ENCODE measurements at places on chromosomes 3 and 15. TPM values are rescaled to one million over a fixed set of nuclear protein-coding genes. Genes with fewer than 3 reads are reported as not detected.

DNA sequence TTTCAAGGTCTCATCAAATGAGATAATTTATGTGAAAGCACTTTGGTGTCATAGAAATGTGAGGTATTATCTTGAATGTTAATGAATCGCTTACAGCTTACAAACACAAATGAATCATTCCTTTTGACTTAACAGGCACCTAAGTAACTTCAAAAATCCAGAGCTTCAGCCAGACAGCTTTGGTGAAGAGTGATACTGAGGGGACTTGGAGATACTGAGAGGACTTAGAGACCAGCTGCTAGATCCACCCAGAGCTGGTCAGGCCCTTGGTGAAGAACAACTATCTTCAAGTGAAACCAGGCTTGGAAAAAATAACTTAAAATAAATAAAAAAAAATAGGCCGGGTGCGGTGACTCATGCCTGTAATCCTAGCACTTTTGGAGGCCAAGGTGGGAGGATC is 16.2 kb upstream of the ZFYVE19 start:
- DNase-seq: no peak

DNA sequence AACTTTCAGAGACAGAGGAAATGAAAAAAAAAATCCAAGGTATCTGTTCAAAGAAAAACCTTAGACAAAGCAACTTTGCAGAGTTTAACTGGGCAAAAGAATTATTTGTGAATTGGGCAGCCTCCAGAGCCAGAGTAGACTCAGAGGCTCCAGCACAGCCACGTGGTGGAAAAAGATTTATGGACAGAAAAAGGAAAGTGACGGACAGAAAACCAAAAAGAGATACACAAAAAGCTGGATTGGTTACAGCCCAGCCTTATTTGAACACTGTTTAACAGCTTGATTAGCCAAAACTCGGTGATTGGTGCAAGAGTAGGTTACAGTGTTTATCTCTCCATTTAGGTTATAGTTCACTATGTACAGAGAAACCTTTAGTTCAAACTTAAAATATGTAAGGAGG is 23.7 kb upstream of the GPD1L start:
- DNase-seq: no peak

- DNase-seq: no peak
These were observed 28.6 kb upstream of the UMPS start for GRCh38 chr3:124701687-124702086.

DNA sequence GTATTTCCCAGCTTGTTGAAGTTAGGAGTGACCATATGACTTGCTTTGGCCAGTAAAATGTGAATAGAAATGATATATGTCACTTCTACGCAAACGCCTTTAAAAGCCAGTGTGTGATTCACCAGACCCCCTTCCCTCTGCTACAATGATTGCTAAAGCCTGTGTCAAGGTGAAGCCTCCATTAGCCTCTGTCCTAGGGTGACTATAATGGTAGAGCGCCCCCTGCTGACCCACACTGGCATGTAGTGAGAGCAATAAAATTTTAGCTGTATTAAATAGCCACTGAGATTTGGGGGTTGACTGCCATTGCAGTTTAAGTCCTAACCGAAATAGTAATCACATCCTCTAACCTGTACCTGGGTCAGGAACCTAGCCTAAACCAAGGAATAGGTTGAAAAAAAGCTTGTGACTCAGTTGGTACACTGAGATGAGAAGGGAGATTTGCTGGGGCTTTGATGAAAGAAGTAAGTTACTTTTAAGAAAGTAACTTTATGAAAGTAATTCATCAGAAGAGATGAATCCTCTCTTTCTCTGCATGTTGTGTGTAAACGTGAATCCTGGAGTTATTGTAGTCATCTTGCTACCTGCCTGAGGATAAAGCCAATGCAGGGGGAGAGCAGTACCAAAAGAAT is 52.6 kb downstream of the GTF2E1 start:
- peak; percentile 64 for DNase-seq

GRCh38 chr3:70517124-70517890 is 204.9 kb upstream of the MDFIC2 start:
- no peak for DNase-seq

- DNase-seq: no peak
These were observed 751.9 kb downstream of the ROBO1 start for GRCh38 chr3:79015854-79016253.

GRCh38 chr3:35739964-35740527 is 100.7 kb downstream of the ARPP21 start:
- no peak for DNase-seq

DNA sequence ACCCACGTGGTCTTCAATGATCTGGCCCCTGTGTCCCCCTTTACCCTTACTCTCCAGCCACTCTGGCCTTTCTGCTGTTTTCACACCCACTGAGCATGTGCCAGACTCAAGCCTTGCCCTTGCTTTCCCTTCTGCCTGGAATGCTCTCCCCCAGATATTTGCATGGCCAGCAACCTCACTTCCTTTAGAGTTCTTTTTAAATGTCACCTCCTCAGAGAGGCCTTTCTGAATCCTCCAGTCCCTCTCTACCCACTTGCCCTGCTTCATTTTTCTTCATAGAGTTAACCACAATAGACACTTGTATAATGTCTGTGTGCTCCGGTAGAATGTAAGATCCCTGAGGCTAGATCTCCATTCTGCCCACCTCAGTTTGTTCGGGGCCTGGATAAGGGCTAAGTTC is 39.4 kb upstream of the TIPARP start:
- no peak for DNase-seq

GRCh38 chr3:24530471-24530870 is 35.8 kb upstream of the THRB start:
- DNase-seq: no peak

DNA sequence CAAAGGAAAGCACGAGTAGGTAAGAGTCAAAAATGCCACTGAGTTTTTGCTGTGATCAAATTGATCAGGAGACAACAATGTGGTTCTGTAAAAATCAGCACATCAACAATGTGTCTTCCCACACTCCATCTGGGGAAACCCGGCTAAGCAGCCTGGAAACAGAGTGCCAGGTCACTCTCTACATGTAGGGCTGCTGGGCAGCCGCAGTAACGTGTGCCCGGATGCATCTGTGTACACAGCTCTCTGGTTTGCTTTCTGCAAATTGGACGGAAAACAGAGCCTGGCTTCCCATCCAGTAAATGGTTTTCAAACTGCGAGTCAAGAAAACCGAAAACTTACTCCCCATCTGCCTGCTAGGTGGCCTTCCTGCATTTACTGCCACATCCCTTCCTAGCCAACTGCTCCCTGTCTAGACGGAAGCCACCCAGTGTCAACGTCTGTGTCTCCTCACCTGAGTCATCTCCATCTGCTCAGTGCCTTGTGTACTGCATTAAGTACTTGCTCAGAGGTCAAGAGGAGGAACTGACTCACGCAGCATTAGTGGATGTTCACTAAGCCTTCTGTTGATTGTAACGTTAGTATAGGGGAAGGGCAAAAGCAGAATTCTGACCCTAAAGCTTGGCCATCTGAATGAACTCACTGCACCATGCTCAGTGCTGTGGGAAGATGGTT is 124.1 kb downstream of the TJP1 start:
- DNase-seq: no peak

DNA sequence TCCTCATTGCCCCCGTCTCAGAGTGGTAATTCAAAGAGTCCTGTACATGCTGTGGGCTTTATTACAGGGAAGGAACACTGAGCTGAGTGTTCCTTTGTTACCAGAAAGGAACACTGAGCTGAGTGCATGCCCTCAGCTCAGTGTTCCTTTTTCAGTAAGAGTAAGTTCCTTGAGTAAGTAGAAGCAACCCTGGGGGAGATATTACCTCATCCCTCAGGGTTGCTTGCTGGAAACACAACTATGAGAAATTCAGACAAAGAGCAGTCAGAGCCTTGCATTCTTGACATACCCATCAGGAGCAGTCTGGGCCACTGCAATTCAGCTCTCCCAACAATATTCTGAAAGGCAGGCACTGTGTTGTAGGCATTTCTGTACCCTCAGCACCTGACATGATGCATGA is 17.0 kb downstream of the CHRM5 start:
- DNase-seq: no peak

DNA sequence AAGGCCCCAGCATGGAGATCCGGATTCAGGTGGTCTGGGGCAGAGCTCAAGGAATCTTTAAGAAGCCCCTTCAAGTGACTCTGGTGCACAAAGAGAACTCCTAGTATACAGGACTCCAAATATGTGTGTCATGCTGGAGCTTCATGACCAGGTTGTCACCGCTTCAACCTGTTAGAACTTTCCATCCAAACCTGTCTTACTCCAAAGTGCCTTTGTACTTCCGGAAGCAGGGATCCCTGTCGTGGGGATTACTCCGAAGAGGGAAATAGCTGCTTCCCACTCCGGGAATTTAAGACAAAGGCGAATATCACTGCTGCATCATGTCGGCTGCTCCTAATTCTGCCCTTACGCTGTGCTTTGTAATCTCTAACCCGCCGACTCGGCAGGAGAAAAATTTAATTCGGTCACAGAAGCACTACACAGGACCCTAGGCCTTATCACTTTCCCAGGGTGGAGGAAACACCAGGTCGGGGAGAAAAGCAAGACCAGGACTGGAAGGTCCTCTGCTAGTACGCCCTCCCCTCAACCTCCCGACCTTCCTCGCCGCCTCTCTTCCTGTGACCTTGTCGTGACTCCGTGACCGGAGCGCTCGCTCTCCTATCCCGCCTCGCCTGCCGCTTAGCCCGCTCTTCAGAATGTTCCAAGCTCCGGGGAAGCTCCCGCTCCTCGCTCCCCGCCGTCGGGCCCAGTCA is 730 bp downstream of the HIGD1A start:
- DNase-seq: no peak

GRCh38 chr15:39969002-39969394 is 35.1 kb downstream of the EIF2AK4 start:
- DNase-seq: no peak

DNA sequence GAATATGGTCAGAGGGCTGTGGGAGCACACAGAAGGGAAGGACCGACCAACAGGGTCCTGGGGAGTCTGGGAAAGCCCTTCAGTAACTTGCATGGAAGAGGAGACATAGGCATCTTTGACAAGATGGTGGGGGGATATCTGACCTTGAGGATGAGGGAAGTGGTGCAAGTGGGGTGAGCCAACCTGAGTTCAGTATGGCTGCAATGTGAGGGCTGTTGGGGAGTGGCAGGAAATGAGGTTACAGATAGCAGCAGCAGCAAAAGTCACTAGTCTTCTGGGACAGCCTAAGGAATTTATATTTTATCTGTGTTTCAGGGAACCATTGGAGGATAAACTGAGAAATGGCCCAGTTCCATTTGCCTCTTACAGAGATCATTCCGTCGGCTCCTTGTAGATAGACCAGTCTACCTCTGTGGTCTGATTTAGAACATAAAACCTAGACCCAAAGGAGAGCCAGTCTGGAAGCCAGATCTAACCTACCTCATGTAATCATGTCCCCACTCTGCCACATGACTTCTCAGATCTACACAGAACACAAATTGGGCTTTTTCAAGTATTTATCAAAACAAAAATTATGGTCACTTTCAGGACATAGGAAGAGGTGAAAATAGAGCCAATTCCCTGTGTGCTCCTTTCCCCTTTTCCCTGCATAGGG is 75.6 kb downstream of the ST6GAL1 start:
- DNase-seq: peak; percentile 24

- no peak for DNase-seq
These were observed 119.3 kb upstream of the DAZL start for GRCh38 chr3:16724487-16724886.

- no peak for DNase-seq
These were observed 146.1 kb upstream of the SLC24A5 start for GRCh38 chr15:47974724-47975123.

DNA sequence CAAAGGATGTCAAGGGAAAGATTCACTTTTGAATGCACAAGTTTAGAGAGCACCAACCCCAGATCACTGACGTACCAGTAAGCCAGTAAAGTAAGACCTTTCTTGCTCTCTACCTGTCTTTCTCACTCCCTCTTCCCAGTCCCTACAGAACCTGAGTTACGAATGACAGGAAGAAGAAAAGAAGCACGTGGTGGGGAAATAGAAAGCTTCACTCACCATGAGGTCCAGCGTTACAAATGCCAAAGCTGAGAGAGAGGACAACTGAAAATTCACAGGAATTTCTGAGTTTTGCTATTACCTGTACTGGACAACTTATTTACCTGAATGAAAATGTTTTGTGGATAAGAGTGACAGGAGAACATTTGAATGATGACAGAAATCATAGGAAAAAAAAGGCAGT is 133.2 kb upstream of the GBE1 start:
- no peak for DNase-seq

GRCh38 chr3:60758171-60758570 is 493.1 kb downstream of the FHIT start:
- no peak for DNase-seq

- DNase-seq: no peak
These were observed 46.8 kb upstream of the PCSK6 start for GRCh38 chr15:101536166-101536874.

- no peak for DNase-seq
These were observed 31.9 kb upstream of the UACA start for GRCh38 chr15:70795311-70795665.

GRCh38 chr15:89967881-89968280 is 33.2 kb upstream of the ZNF710 start:
- DNase-seq: no peak

GRCh38 chr3:112401617-112402016 is 68.7 kb downstream of the CD200 start:
- DNase-seq: no peak

DNA sequence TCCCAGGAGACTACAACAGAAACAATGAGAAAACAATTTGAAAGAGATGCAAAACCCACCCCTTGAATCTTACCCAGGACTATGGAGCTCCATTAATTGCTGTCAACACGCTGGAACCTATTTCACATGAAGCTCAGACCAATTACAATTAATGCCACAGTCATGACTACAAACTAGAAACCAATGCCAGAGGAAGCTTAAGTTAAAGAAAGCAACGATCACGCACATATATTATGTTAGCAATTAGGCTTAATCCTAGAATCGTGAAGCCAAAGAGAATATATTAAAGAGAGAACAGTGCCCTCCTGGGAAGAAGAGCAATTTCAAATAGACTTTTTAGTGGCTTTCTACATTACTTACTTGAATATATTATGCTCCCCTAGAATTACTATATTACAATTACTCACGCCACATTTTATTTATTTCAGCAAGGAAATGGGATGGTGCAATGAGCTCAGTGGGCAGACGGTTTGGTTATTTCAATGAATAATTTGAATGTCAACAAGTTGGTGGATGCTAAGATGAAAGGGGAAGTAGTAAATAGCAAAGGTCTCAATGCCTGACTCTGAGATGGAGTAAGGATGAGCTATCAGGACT is 125.5 kb downstream of the GREM1 start:
- no peak for DNase-seq

The PLOD2 gene
- total RNA-seq: not detected

The HTR3E gene
- total RNA-seq: not detected

The SNX4 gene
- 19.4 TPM for total RNA-seq

The CCRL2 gene
- 2.0 TPM for total RNA-seq

The PROS1 gene
- not detected for total RNA-seq

The A4GNT gene
- total RNA-seq: not detected

The FOXL2 gene
- total RNA-seq: not detected

The PSTPIP1 gene
- total RNA-seq: 110 TPM

Measured in T-cell (primary cell).